ENCODE measurements at places on chromosomes 6 and 20. TPM values are rescaled to one million over a fixed set of nuclear protein-coding genes. Genes with fewer than 3 reads are reported as not detected.

Gene HLA-DQA1
- not detected for total RNA-seq

Gene CGA
- not detected for total RNA-seq

Gene CAGE1
- 0.07 TPM for total RNA-seq

Gene SLC22A16
- not detected for total RNA-seq

Gene KCNK5
- 57.4 TPM for total RNA-seq

Gene PNPLA1
- total RNA-seq, result not detected

Gene SLC52A3
- total RNA-seq, result 3.6 TPM

Gene BTNL2
- total RNA-seq, result not detected

Gene LINC00237
- total RNA-seq, result 0.31 TPM

Gene PHACTR3
- 0.93 TPM for total RNA-seq

Gene BPIFB2
- total RNA-seq, result not detected

Gene DSP
- total RNA-seq, result 43.7 TPM

Gene CASP8AP2
- total RNA-seq, result 22.8 TPM

Gene RAET1G
- not detected for total RNA-seq

Gene SRXN1
- total RNA-seq, result 26.6 TPM

Gene PPP1R3G
- 0.24 TPM for total RNA-seq

Gene DEF6
- 5.7 TPM for total RNA-seq

Gene JPH2
- 0.78 TPM for total RNA-seq

Gene MRAP2
- total RNA-seq, result 10.2 TPM

Gene WFDC5
- total RNA-seq, result not detected

Gene MCHR2
- not detected for total RNA-seq

Gene SEMG1
- 4.0 TPM for total RNA-seq

Gene SCRT2
- 0.31 TPM for total RNA-seq

Gene METTL24
- total RNA-seq, result not detected

Gene ARHGAP40
- 1.5 TPM for total RNA-seq

Gene POU5F1
- total RNA-seq, result 3,419 TPM

Gene SPATS1
- total RNA-seq, result not detected

Gene TRPC4AP
- 74.1 TPM for total RNA-seq

Gene HLA-DRB1
- 0.38 TPM for total RNA-seq

Gene LYRM2
- total RNA-seq, result 13.0 TPM

Gene ID4
- total RNA-seq, result 7.0 TPM

Gene HLA-DQB1
- total RNA-seq, result 5.7 TPM

Gene MYLK4
- 0.17 TPM for total RNA-seq

Gene C20orf204
- total RNA-seq, result 0.85 TPM

Gene SLC17A1
- not detected for total RNA-seq

Gene C6orf163
- 3.1 TPM for total RNA-seq

Gene NHLRC1
- 1.0 TPM for total RNA-seq

Gene CSTF1
- total RNA-seq, result 59.1 TPM

Gene NXT1
- total RNA-seq, result 40.5 TPM

Gene GPLD1
- total RNA-seq, result 15.3 TPM

Gene SAMD3
- 4.9 TPM for total RNA-seq

Gene OPN5
- not detected for total RNA-seq

Measured in GM23338 (cell line).